ENCODE measurements at places on chromosomes 7 and 10.
A peak's percentile ranks its signal among the peaks of the same experiment; 100 is the strongest.

DNA sequence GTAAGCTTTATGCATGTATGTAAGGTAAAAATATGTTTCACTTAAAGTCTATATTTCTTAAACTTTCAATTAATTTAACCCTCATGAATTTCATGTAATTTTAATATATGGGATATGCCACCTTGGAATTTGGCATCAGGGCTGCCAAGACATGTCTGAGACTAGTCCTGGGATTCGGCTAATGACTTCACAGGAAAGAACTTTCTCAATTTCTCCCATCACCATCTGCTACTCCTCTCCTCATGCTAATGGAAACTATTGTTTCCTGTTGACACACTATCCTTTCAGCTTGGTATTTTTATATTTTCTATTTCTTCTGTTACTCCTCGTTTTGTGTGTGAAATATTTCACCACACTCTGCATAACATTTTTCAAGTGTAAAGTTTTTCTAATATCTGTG is 205.9 kb downstream of the ARL4A start:
- no peak for DNase-seq

GRCh38 chr7:5231116-5231515 is 41.1 kb downstream of the WIPI2 start:
- no peak for DNase-seq

- DNase-seq, result no peak
Measured at GRCh38 chr7:83413424-83413823, 235.5 kb downstream of the SEMA3E start.

DNA sequence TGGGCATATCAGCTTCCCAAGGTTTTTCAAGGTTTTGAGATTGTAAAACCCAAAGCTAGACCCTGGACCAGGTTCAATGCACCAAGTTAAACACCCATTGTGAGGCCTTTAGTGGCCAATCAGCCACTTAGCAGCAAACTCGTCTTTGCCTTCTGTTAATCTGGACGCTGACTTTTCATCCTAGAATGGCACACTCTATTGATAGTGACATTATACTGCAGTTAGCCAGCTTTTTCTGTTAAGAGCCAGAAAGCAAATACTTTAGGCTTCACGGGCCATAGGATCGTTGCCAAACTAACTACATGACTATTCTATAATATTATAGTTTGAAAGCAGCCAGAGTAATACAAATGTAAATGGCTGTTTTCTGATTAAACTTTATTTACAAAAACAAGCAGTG is 51.3 kb downstream of the VKORC1L1 start:
- DNase-seq, result no peak

DNA sequence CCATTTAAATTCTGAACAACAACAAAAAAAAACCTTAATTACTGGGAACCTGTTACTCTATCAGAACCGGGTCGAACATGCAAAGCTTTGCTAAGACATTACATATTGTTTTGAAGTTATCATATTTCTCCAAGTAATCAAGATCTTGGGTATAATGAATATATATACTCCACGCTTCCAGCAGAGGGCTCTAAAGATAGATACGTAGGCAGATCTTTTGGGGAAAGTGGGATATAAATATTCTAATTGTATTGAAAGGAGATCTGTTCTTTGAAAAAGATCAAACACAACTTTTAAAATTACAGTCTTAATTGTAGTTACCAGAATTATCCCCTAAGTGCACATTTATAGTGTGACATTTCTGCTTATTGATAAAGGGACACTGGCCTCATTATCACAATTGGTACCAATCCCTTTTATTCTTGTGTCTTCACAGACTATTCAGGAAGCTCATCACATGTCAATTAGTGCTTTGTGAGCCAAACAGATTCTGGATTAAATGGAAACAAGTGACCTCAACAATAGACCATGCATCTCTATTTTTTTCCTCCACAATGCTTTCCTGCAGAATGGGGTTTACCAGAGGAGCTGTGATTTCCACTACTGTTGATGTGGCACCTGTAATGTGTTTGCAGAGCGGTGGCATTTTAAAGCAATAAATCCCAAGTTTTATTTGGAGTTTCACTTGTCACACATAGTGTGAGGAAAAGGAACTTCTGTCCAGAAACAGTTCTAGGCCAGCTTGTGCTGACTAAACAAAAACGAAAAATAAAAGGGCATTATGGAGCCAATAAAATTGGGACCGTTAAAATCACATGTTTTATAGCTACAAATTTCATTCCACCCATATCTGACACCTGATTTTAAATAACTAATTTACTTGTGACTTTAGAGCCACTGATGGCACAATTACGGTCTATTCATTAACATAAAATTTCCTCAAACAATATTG is 122.4 kb downstream of the CTTNBP2 start:
- DNase-seq, result no peak

GRCh38 chr10:72719941-72720592 is 28.1 kb downstream of the MCU start:
- DNase-seq, result no peak

GRCh38 chr7:20146451-20146850 is 70.7 kb downstream of the MACC1 start:
- DNase-seq, result no peak

- no peak for DNase-seq
Measured at GRCh38 chr7:103658055-103659005, 212.3 kb upstream of the SLC26A5 start.

- no peak for DNase-seq
Measured at GRCh38 chr7:24757353-24758275, at the start of gene GSDME. TSS of gene GSDME (minus strand) at chr7:24757464. CDS start at chr7:24749774, 7,690 bp downstream.

GRCh38 chr10:31153692-31154091 is 122.0 kb upstream of the ZNF438 start:
- no peak for DNase-seq

DNA sequence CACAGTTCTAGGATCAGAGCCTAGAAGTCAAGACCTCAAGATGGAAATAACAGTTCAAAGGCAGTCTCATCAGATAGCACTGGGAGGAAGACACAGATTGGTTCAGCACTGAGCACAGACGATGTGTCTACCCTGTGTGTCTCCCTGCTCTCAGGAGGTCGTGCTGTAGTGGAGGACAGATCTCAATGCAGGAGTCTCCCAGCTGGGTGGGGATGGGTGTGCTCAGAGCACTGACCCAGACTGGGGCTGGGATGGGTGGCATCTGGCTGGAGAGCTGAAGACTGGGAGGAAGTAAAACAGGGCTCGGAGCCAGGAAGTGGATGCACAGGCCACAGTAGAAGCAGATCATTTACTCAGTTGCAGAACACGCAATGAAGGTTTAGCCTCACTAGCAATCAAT is 69.5 kb upstream of the GDF10 start:
- DNase-seq, result no peak

DNA sequence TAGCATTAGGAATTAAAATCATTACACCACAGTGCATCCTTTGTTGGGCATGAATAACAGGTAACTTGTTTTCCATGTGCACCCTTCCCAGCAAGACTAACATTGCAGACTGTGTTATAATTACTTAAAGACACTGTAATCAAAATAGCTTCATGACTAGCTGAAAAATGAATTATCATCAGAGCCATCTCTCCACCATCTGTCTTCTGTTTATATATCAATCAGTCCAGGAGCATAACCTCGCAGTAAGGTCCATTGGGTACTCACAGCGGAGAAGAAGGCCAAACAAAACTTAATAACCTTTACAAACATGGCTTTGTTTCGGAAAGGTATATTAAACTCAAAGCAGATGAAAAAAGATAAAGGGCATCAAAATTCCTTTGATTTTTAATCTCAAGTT is 90.6 kb downstream of the ODAD2 start:
- no peak for DNase-seq

DNA sequence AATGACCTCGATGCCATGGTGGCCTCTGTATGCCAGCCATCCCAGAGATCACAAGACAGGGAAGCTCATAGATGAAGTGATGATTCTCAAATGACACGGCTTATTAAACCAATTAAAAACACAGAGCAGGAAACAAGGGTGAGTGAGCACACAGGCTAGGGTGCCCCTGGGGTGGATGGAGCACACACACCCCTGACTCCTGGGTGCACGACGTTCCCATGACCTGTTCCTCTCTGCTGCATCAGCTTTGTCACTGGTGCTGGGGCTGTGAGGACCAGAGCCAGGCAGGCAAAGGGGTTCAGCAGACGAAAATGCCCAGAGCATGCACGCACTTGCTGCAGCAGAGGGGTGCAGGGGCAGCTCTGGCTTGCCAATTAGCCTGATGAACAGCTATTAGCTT is 86.5 kb upstream of the LRRC4 start:
- DNase-seq, result no peak

GRCh38 chr10:1662438-1663025 is 74.8 kb downstream of the ADARB2 start:
- no peak for DNase-seq

DNA sequence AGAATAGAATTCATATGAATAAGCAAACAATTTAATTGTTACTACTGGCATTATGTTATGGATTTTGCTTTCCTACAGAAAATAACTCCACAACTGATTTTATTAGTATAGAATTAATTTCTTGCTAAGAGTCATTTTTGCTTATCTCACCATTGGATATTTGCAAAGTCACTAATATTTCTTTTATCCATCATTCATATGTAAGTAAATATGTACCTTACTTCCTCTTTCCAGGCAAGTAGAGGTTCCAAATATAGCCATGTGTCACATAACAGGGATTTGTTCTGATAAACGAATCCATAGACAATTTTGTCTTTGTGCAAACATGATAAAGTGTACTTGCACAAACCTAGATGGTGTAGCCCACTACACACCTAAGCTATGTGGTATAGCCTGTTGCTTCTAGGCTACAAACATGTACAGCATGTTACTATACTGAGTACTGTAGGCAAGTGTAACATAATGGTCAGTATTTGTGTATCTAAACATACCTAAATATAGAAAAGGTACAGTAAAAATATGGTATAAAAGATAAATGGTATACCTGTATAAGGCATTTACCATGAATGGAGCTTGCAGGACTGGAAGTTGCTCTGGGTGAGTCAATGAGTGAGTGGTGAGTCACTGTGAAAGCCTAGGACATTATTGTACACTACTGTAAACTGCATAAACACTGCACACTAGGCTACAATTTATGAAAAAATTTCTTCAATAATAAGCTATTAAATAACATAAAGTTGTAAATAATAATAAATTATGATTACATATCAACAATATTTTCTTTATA is 18.3 kb downstream of the KLLN start:
- no peak for DNase-seq

GRCh38 chr7:140153666-140154161 is 23.1 kb downstream of the KDM7A start:
- DNase-seq, result no peak

GRCh38 chr10:68566955-68567354 is 6.8 kb downstream of the TET1 start:
- DNase-seq, result no peak

DNA sequence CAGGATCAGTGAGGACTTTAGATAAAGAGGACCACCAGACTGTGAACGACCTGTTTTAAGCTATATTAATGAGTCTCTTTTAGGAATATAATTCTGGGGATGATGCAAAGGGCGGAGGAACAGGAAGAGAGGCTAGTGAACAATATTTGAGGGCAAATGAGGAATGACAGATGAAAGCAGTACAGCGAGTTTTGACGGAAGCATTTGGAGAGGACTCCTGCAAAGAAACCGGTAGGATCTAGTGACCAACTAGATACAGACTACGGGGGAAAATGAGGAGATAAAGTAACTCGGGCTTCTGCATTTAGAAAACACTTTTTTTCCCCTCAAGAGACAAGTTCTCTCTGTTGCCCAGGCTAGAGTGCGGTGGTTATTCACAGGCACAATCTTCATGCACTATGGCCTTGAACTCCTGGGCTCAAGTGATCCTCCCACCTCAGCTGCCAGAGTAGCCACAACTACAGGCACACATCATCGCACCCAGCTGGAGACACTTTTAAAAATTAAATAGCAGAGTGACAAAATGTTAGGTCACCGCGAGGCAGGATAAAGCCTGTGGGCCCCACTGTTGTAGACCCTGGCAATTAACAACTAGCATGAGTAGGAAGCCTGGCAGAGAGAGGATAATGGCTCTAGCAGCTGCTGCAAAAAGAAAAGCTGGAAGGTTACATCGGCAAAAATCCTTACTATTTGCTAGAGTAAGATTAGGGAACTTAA is 143.2 kb downstream of the SRPK2 start:
- no peak for DNase-seq

- DNase-seq, result no peak
Measured at GRCh38 chr7:134126146-134126545, 994 bp upstream of the LRGUK start.

- DNase-seq, result peak; percentile 53
Measured at GRCh38 chr7:150322833-150323681, at the start of the genes ACTR3C and LRRC61. TSS of gene ACTR3C (minus strand) at chr7:150323545. CDS start at chr7:150295296, 28,249 bp downstream. TSS of gene LRRC61 (plus strand) at chr7:150323355. CDS start at chr7:150336862, 13,507 bp downstream.

DNA sequence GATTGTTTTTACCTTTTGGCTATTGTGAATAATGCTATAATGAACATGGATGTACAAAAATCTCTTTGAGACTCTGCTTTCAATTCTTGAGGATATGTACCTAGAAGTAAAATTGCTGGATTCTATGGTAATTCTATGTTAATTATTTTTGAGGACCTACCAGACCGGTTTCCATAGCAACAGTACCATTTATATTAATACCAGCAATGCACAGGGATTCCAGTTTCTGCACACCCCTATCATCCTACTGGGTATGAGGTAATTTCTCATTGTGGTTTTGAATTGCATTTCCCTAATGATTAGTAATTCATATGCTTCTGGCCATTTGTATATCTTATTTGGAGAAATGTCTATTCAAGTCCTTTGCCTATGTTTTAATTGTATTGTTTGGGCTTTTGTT is 9.9 kb upstream of the PPP1R9A start:
- no peak for DNase-seq

GRCh38 chr10:5047912-5048628 is 44.4 kb upstream of the AKR1C2 start:
- no peak for DNase-seq

DNA sequence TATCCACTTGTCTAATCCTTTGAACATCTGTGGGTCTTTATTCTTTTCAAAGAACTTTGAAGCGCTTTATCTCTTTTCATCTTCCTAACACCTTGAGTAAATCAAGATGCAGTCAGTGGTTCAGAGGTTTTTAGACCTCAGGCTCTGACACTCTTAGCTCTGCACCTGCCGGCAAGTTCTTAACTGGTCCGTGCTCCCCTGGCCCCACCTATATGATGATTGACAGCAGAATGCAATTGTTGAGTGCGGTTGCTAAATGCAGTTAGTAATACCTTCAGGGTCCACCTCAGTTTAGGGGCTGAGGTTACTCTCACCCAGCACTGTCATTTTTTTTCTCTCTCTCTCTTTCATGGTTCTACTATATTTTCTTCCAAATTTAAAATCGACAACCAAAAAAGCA is 854.2 kb upstream of the AUTS2 start:
- DNase-seq, result no peak

DNA sequence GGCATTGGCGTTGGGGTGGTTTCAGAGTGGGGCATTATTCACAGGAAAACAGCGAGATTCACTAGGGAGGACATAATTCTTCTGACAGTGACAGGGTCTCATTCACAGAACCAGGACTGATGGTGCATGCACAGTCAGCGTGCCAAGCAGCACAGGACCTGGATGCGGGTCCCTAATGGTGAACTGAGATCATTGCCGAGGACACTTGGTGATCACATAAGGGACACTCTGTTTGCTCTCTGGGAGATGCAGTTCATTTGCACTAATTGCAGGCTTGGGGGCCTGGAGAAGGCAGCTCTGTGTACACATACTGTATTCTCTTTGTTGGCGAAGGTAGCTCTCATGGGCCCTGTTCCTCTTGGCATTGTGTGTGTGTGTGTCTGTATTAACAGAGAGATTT is 716.1 kb downstream of the PHTF2 start:
- no peak for DNase-seq

Measured in NCI-H187 (cell line).